ENCODE measurements at places on chromosomes 13 and 19.
A peak's percentile ranks its signal among the peaks of the same experiment; 100 is the strongest.

DNA sequence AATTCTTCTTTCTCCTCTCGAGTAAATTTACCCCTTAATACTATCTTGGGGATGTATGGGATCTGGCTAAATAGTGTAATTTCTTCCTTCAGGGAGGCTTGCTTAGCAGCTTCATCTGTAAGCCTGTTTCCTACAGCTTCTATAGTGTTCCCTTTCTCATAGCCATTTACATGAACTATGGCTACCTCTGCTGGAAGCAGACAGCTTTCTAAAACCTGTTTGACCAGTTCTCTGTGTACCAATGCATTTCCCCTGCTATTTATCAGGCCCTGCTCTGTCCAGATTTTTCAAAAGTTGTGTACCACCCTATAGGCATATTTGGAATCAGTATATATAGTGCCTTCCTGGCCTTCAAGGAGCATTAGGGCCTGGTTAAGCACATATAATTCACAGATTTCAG, 113.6 kb upstream of the PCDH9 start:
- no peak for DNase-seq

DNA sequence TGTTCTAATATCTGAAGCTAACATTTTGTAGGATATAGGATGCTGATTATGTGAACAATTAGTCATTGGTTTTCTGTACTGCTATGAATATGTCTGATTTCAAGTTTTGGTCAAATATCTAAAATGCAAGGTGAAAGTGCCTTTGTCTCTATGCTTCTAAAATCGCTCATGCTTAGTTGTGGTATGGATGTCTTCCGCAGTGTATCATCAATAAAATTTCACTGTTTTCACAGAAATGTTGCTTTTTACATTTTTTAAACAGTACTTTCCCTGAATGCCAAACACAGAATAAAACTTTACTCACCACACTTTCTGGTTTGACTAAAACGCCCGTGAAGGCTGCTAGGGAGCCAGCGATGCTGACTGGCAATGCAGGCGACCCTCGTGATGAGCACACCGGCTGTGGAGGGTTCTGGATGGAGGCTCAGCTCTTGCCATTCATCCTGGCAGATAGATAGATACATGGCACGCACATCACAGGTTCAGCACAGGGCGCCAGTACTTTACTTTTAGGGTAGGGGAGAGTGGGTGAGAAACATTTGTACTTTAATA, 40.1 kb downstream of the SLC7A9 start:
- no peak for DNase-seq

DNA sequence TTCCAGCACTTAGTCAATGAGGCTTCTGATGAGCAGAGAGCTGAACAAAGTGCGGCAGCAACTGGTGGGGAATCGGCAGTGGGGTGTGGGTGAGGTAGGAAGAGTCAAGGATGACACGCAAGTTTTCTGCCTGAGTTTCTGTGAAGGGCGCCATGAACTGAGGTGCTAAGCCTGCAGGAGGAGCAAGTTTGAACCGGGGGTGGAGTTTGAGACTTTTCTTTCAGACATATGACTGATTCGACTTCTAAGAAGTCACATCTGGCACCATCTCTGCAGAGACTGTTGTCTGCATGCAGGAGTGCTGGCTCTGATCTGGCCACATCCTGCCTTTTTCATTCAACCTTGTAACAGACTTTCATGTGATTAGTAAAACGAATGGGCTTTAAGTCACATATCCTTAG, 14.8 kb upstream of the GPI start:
- DNase-seq, result peak; percentile 66

- peak; percentile 12 for DNase-seq
Measured at GRCh38 chr13:76992548-76993001, 694 bp downstream of the CLN5 start.

DNA sequence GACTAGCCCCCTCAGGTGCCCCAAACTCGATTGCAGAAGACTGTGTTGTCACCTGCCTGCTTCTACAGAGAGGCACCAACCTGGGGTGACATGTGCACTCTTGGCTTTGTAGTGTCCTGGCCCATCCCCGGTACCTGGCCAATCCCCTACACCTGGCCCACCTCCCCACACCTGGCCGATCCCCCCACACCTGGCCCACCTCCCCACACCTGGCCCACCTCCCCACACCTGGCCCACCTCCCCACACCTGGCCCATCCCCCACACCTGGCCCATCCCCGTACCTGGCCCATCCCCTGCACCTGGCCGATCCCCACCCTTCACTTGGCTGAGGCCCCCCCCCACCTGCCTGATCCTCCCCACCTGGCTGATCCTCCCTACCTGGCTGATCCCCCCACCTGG, 25.4 kb downstream of the ATP11A start:
- DNase-seq, result no peak

GRCh38 chr19:47102346-47103060, 11.1 kb downstream of the ZC3H4 start:
- DNase-seq, result no peak

DNA sequence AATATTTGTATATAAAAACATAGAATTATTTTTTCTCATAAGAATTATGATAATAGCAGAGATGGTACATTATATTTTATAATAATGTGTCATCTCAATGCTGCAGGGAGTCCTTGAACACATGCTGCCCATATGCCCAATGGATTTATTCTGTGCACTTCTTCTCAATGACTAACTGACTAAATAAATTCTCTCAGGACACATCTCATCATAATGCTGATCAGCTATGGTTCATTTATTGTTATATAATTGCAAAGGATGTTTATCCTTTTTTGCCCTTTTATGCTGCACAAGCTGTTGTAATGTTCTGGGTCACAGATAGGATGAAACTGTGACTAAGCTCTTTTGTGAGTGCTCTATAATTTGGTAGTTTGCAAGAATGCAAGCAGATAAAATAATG, 1273.3 kb upstream of the ATXN8OS start:
- DNase-seq, result no peak

DNA sequence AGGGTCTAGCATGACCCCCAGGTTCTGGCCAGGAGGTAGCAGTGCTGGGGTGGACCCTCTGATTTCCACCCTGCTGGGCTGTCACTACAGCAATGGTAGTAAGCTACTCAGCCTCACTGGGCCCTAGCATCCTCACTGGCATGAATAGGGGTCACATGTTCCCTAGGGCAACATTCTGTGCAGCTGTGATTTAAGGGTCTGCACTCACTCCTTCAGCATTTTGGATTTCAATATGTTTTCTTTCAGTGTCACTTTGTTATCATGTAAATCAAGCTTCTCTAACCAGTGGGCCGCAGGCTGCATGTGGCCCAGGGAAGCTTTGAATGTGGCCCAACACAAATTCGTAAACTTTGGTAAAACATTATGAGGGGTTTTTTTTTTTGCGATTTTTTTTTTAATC, 57.8 kb downstream of the SPATA13 start:
- DNase-seq, result no peak

GRCh38 chr13:76808927-76809326, 77.3 kb downstream of the KCTD12 start:
- DNase-seq, result no peak

DNA sequence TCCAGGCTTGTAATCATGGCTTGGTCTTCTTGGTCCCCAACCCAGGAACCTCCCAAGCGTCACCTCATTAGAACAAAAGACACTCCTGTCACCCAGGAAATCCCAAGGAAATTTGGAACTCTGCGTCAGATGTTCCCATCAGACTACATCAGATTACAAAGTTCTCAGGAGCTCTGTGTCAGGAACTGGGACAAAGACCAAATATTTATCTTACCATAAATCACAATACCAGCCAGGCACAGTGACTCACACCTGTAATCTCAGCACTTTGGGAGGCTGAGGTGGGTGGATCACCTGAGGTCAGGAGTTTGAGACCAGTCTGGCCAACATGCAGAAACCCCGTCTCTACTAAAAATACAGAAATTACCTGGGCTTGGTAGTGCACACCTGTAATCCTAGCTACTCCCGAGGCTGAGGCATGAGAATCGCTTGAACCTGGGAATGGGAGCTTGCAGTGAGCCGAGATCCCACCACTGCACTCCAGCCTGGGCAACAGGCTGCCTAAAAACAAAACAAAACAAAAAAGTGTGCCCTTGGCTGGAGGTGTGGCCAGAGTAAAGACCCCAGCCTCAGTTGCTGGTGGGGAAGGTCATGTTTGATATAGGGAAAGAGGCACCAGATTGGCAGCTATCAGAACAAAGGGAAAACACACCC, 16.7 kb upstream of the CCDC124 start:
- no peak for DNase-seq

GRCh38 chr19:51505904-51506303, 4.3 kb upstream of the SIGLEC12 start:
- DNase-seq, result no peak

GRCh38 chr19:41694196-41694595, 6.1 kb upstream of the CEACAM7 start:
- no peak for DNase-seq

DNA sequence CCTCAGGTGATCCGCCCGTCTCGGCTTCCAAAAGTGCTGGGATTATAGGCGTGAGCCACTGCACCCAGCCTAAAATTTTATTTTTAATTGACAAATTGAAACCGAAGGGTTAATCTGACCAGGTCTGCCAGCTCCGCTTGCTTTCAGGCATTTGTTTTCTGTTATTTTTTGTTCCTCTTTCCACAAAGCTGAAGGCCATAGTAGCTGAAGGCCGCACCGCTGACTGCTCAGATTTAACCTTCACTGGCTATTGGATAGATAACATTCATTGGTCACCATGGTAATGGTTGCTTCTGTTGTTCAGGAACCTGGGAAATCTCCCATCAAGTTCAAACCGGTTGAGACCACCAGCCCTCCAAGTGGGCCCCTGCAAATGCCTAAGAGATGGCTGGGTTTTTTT, 124.5 kb upstream of the USP29 start:
- DNase-seq, result no peak

- no peak for DNase-seq
Measured at GRCh38 chr13:45132369-45133064, 12.2 kb downstream of the GTF2F2 start.

- DNase-seq, result no peak
Measured at GRCh38 chr19:48678201-48678600, 5.4 kb upstream of the NTN5 start.

GRCh38 chr13:76029706-76030105, 393.6 kb downstream of the LMO7 start:
- no peak for DNase-seq

GRCh38 chr13:73025217-73026012, 33.4 kb upstream of the KLF5 start:
- DNase-seq, result no peak

GRCh38 chr13:110454227-110454859, 107.2 kb downstream of the RAB20 start:
- DNase-seq, result no peak

DNA sequence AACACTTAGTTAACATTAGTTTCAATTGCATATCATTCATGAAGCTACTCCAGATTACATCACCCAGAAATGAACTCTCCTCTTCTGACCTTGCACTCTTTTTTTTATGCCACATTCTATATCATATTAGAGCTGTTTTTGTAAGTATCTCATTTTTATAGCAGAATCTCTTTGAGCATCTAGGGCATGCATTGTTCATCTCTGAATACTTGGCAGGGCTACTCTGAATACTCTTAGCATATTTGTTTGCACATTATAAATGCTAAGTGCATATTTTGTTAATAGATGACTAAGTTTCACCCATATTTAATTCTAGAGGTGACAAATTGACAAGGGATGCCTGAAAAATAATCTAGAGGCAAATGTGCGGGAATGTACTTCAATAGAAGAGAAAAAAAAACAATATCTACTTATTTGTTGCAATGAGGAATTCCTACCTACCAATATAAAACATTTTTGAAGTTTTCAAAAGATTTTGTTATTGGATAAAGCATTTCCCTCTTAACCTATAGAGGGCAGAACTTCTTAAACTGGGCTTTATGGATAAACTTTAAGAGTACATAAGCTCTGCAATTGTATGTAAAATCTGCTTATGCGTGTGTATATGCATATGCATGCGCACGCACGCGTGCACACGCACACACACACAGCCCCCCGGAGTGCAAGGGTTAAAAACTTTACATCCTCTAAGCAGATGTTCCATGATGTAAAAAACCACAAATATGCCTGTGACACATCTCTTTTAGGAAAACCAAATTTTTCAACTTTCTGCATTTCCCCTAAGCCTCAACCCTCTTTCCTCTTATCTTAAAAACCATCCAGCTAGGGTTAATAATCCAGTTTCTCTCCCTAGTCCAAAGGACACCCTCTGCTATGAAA, 73.0 kb upstream of the OXGR1 start:
- no peak for DNase-seq

GRCh38 chr19:32627714-32628270, 46.8 kb downstream of the PDCD5 start:
- DNase-seq, result no peak

DNA sequence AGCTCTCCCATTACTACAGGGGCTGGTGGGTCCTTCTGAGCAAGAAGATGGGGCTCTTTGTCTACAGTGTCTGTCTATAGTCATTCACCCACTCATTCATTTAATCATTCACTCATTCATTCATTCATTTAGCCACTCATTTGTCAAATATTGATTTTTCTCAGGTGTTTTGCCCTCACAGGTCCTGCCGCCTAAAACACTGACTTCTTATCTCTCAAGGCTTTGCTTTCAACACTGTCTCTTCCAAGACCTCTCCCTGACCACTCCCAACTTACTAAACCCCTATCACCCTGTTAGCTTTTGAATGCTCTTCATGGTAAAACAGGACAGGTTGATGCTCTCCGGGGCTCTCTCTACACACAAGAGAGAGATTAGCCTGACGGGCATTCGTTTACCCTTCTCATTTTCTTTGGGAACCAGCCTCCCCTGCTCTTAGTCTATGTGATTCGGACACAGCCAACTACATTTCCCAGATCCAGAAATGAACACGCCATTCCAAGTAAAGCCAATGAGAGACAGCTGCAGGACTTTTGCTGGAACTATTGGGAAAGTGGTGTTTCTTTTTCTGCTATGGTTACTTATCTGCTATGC, 22.7 kb downstream of the FAM187B start:
- DNase-seq, result no peak

DNA sequence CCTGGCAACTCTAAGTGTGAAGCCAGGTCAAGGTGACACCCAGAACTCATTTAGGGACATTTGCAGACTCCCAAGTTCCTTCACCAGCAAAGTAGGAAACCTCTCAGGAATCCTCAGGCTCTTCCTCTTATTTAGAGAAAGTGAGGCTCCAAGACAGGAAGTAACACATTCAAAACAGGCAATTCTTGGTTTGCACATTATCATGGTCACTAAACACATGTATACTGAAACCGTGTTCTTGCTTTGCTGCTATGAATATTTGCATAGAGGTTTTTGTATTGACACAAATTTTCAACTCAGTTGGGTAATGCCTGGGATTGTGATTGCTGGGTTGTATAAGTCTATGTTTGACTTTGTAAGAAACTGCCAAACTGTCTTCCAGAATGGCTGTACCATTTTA, 13.2 kb upstream of the URI1 start:
- no peak for DNase-seq

GRCh38 chr13:52652980-52653303, 306 bp downstream of the SUGT1 start:
- DNase-seq, result peak; percentile 5

DNA sequence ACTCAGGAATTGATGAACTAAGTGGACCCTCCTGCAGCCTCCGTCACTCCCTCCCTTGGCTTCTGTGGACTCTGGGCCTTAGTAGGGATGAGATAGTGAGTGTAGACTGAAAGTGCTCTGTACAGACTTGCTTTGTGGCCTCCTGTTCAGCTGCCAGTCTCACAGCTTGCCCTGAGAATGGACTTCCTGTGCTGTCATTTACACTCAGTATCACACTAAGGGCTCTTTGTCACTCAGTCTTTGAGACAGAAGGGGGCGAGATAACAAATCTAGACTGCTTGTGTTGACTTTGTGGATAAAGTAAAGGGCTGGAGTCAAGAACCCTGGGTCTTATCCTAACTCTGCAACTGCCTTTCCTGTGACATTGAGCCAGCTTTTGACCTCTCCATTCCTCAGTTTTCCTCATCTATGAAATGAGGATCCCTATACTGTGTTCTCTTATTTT, 21.0 kb upstream of the SPRY2 start:
- no peak for DNase-seq

Measured in T-helper 22 cell (primary cell).